RKO (cell line): ENCODE measurements at places on chromosomes 4 and X.

DNA sequence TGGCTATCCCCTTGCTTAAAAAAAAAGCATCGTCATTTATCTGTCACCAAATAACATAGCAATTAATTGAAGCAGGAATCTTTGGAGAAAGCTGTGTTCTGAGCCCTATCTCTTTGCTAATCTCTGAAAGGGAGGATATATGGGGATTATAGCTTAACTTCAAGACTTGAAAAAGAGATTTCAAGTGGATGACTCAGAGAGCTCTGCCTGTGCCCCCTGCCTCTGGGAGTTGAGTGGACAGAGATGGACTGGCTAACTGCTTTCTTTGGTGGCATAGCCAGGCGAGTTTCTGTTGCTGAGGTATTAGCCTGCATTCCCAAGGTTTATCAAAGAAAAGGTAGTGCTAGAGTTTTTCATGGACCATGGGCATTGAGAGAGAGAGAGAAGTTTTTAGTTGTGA is 91.6 kb downstream of the DDIT4L start:
- no peak for DNase-seq

DNA sequence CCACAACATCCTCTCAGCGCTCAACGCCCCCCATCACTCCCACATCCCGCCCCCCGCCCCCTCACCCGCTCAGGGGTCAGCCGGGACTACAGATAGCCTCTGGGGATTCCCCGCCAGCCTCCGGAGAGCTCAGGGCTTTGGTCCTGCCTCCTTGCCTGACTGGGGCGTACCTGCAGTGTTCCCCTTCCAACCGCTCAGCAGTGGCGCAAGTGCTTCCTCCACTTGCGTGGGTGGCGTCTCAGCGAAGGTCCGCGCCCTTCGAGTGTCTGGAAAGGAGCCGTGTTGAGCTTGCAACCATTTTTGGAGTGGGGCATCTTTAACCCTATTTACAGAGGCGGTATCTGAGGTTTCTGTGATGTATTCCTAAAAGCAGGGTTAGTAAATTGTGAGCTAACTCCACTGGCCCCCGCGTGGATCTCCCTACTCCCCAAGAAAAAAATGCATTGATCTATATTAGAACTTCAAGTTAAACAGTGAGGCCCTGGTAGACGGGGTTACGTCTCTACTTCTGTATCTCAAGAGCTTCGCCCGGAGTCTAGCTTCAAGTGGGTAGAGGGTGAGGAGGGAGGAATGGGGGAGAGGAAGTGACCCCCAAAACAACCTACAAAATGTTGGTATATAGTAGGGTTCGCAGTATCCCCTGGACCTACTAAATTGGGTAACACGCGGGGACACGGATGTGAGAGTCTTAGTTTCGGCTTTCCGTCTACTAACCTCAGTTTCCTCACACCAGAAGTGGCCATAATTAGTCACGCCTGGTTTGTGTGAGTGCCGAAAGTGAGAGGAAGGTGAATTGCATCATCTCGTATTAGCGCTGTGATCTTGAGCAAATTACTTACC is 16.1 kb downstream of the NKX3-2 start:
- DNase-seq: no peak

- DNase-seq: no peak
These were observed 870.2 kb downstream of the ADGRL3 start for GRCh38 chr4:62070291-62070852.

DNA sequence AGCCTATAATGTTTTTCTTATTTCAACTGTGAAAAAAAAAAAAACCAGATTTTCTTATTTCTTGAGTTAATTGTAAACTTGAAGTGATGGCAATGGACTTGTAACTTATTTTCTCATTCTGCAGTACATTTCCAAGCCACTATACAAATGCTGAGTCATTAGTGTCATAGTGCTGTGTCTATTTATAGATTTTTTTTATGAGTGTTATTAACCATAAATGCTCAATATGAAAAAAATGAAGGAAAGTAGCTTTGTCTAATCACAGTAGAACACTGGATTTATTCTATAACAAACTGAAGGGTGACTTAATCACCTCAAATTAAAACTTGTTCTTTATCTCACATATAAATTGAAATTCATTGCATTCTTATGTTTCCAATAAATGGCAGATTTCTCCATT is 718.6 kb downstream of the CCSER1 start:
- DNase-seq: peak; percentile 39

DNA sequence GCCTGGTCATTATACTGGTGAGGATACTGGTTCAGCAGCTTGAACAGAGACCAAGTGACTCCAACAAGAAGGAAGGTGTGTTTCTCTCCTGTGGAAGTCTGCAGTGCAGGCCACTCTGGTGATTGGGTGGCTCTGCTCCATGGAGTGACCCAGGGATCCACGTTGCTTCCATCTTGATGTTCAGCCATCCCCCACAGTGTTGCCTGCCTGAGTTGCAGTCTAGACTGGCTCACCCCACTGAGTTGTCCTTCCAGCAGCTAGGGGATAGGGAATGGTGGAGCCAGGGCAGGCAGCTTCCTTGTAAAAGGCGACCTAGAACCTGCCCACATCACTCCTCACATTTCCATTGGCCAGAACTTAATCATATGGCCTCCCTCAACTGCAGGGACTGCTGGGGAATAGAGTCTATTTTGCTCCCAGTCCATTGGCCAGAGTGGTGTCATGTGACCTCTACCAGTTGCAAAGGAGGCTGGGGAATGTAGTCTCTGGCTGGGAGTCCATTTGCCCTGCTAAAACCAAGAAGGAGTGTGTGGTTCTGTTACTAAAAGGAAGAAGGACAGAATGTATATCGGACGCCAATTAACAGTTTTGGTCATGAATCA is 8.0 kb downstream of the MAN2B2 start:
- peak; percentile 57 for DNase-seq

DNA sequence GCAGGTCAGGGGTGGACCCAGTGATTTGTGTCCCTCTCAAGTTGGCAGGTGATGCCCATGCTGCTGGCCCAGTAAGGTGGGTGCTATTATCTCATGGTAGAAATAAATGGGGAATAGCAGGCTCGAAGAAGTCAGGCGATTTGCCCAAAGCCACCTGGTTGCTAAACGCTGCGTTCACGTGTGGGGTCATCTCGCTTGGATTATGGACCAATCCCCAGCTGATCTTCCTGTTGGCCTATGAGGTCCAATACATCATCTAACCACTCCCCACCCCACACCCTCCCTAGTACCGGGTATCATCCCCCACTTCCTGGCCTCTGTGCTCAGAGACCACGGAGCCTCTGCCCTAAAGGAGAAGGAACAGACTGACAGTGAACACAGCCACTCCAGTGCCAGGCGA is 18.3 kb upstream of the MSX1 start:
- DNase-seq: no peak

GRCh38 chr4:142262956-142263355 is 583.1 kb downstream of the INPP4B start:
- no peak for DNase-seq

GRCh38 chr4:112982680-112983079 is 66.8 kb upstream of the ANK2 start:
- peak; percentile 3 for DNase-seq

GRCh38 chr4:184624972-184625554 is 24.2 kb downstream of the CASP3 start:
- no peak for DNase-seq

- DNase-seq: no peak
These were observed 295.4 kb downstream of the RAPGEF2 start for GRCh38 chr4:159398236-159398638.

DNA sequence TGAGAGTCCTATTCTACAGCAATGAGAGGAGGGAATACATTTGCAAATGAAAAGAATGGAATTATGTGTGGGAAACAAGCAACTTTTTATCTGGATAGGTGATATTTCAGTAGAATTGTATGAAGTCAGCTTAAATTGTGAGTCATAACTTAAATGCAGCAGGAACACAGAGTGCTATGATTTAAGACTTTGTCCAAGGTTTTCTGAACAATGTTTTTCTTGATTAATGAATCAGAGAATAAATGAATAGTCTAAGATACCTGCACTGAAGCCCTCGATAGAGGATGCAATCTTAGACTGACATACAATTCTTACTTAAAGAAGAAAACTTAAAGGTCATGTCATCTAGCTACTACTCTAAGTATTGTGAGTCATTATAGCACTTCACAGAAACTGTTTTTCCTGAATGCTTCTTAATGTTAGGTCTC is 8.0 kb downstream of the ARHGEF38 start:
- no peak for DNase-seq

GRCh38 chr4:14070289-14070880 is 442.9 kb upstream of the BOD1L1 start:
- DNase-seq: no peak

- DNase-seq: no peak
These were observed 46.1 kb downstream of the MBNL3 start for GRCh38 chrX:132442691-132443090.

GRCh38 chrX:148601034-148601433 is 100.6 kb downstream of the AFF2 start:
- peak; percentile 31 for DNase-seq

DNA sequence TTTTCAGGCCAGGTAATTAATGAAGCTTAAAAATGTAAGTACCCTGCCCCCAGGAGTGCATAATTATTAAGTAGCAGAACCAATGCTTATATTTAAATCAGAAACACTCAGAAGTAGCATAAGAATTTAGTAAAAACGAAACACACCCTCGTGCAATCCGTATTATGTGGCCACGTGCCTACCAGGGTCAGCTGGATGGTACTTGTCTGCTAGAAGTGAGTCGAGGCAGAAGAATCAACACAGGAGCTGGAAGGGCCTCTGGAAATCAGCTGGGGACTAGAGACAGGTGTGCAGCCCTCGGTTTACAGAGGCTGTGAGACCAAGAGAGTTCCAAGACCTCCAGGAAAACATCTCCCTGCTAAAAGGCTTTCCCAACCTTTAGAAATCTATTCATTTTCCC is 559 bp upstream of the FAM47E start:
- DNase-seq: no peak

- DNase-seq: no peak
These were observed 142.3 kb downstream of the PAPSS1 start for GRCh38 chr4:107577743-107578142.

DNA sequence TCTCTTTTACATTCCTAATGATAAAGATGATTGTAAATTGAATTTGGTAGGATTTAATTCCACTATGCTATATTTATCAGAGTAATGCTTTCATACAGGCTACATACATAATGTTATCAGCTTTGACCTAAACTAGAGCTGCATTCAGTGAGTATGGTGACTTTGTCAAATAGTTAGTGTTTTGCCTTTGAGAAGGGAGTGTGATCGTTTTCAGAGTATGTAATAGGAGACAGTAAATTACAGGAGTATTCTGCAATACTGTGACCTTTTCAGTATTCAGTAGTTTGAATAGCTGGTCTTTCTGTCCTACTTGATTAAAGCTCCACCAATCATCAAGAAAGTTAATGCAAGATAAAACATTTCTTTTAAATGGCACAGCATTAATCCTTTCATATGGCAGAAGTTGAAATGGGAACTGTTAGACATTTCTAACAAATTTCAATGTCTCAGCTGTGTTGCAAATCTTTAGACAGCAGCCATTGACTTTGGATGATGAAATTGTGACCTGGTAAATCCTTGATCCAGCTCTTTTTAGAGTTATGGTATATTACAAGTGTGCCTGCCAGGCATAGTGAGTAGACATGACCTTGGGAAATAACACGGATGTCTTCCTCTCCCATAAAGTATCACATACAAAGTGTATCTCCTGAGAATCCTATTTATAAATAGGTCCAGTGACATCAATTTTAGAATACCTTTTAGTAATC is 455.3 kb downstream of the KCTD8 start:
- DNase-seq: no peak

GRCh38 chr4:10395971-10396580 is 61.1 kb downstream of the ZNF518B start:
- no peak for DNase-seq

GRCh38 chrX:52082578-52082977 is 13.6 kb upstream of the MAGED4B start:
- no peak for DNase-seq

DNA sequence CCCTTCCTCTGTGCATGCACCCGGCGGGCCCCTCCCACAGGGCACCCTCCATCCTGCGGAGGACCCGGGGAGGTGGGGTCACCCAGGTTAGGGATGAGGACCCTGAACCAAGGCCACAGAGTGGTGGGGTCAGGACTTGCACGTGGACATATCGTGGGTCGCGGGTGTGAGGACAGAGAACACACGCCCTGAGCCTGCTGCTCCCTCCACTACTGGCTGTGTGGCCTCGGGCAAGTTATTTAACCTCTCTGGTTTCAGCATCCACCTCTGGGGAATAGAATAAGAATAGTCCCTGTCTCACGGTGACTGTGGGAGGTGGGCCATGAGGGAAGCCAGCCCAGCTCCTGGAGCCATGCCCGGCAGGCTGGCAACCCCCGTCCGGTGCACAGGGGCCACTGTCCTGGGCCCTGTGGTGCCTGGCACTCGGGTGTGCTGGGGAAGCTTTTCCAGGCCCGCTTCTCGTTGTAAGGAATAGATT is 5.1 kb downstream of the PSAPL1 start:
- no peak for DNase-seq

GRCh38 chr4:170323623-170324022 is 233.9 kb upstream of the AADAT start:
- no peak for DNase-seq

- no peak for DNase-seq
These were observed 166.0 kb downstream of the ATG4A start for GRCh38 chrX:108257556-108257955.

- no peak for DNase-seq
These were observed 49.5 kb downstream of the CLDN34 start for GRCh38 chrX:10016519-10017132.

DNA sequence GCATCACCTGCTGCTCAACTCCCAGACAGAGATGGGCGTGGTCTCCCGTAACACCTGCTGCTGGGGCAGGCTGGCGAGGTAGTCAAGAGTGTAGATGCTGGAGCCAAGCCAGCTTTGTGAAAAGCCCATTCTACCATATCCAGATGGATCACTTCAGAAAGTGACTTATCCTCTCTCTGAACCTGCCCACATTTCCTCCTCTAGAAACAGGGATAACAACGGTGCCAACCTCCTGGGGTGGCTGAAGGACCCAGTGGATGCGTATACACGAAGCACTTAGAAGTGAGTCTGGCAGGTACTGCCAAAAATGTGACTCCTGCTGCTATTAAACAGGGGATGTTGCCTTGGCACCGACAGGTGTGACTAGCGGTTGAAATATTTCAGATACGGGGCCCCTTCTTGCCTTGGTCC is 95.8 kb downstream of the SORBS2 start:
- DNase-seq: no peak
